ENCODE measurements at places on chromosomes 6 and 20.

DNA sequence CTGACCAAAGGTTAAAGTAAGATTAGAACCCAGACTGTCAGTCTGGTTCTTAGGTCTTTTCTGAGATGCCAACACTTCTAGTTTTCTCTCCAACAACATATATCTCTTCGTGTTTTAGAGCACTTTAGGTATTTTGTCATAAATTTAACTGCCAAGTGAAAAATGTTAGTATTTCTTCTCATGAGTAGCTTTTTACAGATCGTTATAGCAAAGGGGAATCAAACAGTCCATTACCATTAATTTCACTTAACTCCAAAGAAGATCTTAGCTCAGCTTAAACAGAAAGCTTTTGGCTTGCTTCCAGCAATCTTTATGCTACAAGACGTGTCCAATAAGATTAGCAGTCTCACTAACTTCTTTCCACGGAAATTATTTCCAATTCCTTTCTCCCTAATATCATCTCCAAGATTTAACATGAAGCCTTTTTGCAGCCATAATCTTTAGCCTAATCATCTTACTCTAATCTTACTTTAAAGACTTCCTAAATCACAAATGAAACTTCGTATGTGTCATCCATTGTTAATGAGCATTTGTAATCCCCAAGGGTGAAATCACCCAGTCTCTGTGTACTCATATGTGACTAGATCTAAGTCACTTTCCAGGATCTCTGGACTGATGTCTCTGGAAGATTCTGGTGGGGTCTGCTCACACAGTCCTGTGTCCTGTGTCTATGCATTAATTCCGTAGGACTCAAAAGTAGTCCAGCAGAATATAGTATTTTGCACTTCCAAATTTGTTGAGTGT is 38.7 kb downstream of the MOXD1 start:
- DNase-seq, result no peak

DNA sequence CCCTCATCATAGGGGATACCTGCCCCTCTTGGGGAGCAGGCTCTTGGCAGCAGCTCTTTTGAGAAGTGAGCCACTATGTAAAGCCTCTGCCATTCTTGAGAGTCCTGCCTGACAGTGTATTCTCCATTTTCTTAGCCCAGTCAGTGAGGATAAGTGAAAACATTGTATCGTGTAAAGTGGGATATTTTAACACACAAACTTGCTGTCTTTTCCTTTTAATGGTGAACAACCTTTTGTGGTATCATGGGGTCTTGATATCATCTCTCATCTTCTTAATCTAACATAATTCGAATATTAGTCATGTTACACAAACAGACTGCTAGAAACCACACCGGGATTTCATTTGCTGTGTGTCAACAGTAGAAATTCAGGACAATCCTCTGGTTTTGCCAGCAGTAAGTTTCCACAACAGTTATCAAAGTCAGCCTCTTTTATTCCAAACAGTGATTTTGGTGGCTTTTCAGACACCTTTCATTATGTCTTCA is 136.2 kb downstream of the HIVEP1 start:
- no peak for DNase-seq

DNA sequence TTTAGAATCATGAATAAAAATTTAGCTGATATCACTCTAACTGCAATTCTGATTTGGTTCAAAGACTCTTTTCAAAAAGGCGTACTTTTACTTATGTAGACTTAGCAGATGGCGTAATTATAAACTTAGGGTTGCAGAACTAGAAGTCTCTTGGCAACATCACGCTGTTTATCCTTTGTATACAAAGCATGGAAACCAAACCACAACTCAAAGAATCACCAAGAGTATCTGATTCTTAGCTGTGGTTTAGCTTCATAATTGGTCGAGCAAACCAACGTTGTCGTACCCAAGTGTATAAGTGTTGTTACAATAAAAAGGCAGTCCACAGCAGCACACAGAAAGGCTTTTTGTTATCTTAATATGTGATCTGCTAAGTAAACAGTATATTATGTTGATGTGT is 18.2 kb downstream of the STMND1 start:
- no peak for DNase-seq

GRCh38 chr6:145784683-145785082 is 29.9 kb downstream of the FBXO30 start:
- no peak for DNase-seq

DNA sequence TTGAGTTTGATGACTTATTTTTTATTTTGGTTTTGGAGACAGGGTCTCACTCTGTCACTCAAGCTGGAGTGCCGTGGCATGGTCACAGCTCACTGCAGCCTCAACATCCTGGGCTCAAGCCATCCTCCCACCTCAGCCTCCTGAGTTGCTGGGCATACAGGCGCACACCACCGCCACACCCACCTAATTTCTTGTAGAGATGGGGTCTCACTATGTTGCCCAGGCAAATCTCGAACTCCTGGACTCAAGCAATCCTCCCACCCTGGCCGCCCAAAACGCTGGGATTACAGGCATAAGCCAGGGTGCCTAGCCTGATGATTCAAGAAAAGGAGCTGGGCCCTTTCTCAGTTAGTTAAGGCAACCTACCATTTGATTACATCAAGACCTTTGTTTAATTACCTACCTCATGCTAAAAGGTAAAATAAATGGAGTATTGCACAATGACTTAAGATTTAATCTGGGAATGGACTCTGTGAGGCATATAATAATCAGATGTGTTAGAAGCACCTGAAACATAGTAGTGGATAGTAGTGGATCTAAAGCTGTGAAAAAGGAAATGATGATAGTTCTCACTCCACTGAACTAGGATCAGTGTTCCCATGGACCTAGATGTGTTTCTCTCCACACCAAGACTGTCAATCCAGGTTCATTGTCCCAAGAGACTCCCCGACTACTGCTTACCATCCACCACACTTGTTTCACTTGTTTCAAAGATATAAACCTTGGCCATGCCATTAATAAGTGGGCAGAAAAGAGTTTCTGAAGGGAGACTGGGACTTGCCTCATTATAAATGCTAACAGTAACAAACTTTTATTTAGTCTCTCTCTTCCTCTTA is 2.1 kb downstream of the TNFRSF21 start:
- no peak for DNase-seq

DNA sequence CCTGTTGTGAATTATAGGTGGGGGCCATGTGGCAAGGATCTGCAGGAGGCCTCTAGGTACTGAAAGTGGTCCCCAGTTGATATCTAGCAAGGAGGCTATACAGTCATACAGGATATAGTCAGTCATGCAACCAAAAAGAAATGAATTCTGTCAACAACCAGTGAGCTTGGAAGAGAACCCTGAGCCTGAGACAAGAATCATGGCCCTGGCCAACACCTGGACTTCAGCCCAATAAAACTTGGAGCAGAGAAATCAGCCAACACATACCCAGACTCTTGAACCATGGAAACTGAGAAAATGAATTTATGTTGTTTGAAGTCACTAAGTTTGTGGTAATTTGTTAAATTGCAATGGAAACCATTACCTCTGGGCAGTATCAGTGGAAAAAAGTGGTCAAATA is 370.2 kb downstream of the KIF16B start:
- no peak for DNase-seq

DNA sequence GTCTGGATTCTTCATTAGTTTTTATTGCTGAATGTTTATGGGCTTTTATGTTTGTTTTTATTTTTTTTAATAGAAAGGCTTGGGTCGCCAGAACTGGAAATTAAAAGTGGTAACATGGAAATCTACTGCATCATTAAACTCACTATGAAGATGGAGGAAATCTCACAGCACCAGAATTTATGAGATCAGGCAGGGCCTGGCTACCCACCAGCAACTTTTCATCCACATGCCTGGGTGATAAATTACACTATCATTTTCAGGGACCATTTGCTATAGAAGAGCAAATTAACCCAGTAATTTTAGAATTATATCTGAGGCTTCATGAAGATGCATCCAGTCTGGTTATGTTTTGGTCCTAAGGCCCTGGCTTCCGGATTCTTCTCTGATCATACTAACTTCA is 57.8 kb upstream of the PLCB4 start:
- DNase-seq, result no peak

GRCh38 chr20:44422083-44422482 is 53.6 kb upstream of the TTPAL start:
- no peak for DNase-seq

- peak; percentile 26 for DNase-seq
Measured at GRCh38 chr20:12827816-12828385, 180.9 kb upstream of the SPTLC3 start.

DNA sequence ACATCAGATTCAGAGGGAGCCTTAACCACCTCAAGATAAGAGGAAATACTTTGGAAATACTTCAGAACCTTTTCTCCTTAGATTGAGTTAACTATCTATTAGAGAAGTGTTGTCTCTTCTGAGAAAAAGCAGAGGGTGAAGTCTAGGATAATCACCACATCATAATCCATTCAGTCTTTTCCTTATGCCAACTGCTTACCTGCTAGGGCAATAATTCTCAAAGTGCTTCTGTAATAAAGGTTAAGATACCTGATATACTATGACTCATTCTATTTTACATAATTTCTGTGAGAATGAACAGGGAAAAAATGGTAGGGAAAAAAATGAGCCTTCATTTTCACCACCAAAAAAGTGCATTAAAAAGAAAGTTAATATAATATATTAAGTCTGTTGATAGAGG is 70.1 kb upstream of the LOC128125822 start:
- DNase-seq, result no peak

GRCh38 chr6:24875534-24875901 is 60.2 kb downstream of the RIPOR2 start:
- no peak for DNase-seq

DNA sequence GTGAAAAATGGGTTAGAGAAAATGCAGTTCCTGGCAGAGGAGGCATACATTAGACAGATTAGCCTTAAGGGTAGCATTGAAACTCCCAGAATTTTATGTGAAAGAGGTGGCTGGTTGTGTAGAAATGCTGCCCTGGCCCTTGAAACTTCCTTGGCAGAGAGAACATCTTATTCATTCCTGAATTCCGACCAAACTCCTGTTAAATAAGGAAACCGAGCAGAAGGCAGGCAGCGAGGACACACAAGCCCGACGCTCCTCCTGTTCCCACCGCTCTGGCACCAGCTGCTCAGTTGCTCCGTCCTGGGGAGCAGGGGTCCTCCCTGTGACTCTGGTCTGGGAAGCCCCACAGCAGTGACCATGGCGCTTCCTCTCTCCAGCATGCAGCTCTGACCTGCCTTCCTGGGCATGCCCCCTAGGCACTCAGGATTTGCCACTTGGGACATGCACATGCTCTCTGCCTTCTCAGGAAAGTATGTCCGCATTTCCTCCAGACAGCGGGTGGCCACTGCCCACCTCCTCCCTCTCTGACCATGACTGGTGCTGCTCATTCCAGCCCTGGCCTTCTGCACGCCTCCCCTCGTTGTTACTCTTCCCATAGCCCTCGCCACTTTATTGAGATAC is 35.2 kb upstream of the CLDN20 start:
- no peak for DNase-seq

- peak; percentile 85 for DNase-seq
Measured at GRCh38 chr6:147166360-147166944, 37.8 kb upstream of the STXBP5 start.

DNA sequence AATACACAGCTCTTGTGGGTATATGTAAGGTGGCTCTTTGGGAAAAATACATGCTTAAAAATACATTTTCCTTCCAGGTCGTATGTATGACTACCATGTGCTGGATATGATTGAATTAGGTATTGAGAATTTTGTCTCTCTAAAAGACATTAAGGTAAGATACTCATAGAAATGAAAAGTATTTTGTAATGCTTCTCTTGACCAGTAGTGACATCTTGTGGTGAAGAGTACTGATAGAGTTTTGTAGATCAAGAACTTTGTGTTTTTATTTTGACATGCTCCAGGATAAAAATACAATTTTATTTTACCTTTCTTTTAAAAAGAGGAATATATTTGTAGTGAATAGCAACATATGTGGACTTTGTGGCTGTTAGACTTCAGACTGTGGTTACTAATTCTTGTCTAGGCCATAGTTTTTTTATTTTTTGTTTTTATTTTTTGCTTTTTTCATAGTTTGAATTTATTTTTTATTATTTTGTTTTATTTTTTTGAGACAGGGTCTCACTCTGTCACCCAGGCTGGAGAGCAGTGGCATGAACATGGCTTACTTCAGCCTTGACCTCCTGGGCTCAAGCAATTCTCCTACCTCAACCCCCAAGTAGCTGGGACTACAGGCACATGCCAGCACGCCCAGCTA is 17.9 kb downstream of the RPF2 start:
- DNase-seq, result peak; percentile 8

GRCh38 chr20:24777746-24778145 is 171.3 kb upstream of the CST7 start:
- DNase-seq, result no peak

DNA sequence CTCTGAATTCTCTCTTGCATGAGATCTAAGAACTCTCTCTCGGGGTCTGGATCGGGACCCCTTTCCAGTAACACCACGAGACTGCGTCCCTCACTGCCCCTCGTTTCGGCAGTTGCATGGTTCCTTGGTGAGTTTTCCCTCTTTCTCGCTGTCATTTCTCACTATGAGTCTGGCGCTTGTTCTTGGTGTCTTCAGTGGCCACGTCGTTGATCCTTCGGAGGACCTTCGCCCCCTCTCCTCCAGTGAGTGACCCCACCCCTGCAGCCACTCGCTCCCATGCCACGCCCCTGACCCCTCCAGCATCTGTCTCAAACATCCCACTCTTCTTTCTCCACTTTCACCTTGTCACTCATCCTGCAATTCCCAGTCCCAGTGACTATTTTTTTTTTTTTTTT is 23.0 kb downstream of the SYNJ2 start:
- DNase-seq, result no peak

DNA sequence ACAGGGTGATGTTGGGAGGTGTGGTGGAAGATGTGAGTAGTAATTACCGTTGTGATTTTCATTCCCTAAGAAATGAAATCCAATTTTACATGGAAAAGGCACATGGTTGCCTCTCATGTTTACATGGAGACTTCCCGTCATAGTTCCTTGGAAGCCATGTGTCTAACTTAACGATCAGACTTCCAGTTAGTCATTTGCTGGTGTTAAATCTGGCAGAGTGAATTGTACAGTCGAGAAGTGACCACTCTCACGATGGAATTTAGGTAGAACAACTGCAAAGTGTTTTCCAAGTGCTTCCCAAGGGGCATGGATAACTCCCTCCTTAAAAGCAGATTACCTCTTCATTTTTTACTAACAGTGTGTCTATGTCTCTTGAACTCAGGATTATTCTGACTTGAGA is 145.8 kb upstream of the CCN2 start:
- DNase-seq, result no peak

DNA sequence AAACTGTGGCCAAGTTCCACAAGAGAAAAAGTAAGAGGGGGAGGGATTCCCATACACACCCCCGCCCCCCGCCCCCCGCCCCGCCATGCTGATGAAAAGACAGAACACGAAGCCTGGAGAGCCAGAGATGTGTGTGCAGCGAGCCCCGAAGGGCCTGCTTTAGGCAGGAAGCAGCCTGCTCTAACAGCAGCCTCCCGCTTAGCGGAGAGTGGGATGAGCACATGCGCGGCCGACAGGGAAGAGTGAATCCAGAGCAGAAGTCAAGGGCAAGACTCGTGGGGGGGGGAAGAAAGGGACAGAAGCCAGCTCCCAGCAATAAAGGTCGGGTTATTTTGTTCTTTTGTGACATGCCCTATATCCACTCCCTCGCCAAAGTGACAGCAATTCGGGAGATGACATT is 67.2 kb upstream of the PTGIS start:
- no peak for DNase-seq

- no peak for DNase-seq
Measured at GRCh38 chr6:28215425-28215824, 9.7 kb upstream of the ZSCAN9 start.
